ENCODE measurements at places on chromosomes 1 and 21.

DNA sequence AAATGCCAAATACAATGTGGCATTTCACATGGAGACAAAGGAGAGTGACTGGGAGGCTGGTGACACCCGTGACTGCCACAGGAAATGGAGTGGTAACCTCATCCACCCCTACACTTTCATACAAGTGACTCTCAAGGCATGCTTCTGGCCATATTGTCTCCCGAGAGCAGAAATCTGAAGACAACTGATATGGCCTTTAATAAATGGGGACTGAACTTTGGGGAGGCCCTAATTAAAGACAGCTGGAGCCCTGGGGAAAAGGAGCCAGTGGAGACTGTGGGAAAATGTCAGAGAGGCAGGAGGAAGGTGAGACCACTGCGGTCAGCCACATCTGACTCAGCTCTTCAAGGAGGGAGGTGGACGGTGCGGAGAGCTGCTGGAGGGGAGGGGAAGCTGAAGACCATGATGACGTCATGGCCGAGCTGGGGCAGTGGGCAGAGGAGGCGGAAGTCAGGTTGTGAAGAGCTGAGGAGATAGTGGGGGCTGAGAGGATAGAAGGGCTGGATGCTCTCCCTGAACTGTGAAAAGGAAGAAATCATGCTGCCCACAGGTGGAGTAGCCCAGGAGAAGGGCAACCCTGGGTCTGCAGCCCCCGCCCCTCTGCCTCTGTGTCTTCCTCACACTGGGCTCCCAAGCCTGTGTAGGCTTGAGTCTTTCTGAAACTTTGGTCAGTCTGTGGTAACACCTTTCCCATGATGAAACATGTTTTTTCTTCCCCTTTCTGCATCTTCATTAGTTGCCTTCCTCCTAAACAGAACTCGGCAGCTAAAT is 14.0 kb upstream of the NCF2 start:
- no peak for DNase-seq

GRCh38 chr1:245771511-245772281 is 616.9 kb downstream of the KIF26B start:
- DNase-seq: no peak

DNA sequence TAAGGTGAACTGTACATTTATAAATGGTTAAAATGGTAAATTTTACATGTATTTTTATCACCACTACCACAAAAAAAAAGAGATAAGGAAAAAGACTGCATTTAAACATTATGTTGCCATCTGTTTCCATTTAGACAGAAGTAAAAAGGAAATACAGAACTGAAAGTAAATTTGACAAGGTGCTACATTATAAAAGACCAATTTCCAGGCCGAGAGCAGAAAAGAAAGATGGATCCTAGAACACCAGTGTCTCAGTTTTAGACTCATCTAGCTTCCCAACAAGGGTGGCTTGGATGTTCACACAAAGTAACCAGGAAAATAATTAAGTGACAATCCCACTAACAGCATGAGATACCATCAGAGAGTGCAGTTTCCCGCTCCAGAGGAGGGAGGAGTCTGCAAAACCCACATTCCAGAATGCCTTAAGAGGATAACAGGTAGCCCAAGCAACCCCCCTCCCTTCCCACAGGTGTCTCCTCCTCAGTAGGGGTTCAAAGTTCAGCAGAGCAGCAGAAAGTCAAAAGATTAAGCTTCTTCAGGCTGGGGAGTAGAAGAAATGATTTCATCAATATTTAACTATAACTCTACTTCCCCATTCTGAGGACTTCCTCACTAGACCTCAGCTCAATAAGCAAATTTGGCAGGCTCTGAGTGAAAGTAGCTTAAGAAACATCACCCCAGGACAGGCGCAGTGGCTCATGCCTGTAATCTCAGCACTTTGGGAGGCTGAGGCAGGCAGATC is 11.8 kb downstream of the TPM3 start:
- no peak for DNase-seq

- no peak for DNase-seq
These were observed 6.0 kb upstream of the DNMT3L start for GRCh38 chr21:44267655-44268142.

DNA sequence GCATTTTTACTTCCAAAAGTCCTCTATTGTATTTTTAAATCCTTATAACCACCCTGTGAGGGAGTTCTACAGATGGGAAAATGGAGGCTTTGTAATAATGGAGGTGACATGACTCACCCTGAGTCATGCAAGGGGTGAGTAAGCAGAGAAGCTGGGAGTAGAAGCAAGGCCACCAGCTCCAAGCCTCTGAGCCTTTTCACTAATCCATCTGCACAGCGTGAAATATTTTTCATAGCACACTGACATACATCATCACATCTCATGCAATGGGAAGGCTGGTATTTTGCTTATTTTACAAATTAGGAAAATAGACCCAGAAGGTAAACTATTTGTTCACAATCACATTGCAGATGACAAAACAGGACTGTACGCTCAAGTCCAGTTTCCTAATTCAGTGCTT is 96.9 kb downstream of the KCNH1 start:
- DNase-seq: no peak

GRCh38 chr1:227896710-227897655 is 50.7 kb downstream of the WNT9A start:
- DNase-seq: no peak

- DNase-seq: no peak
These were observed 646 bp downstream of the MAPKAPK2 start for GRCh38 chr1:206685334-206685768.

All from NCI-H1436 treated with DMSO at 0.1 percent for 48 hours (cell line).